ENCODE measurements at places on chromosomes 4 and X.

DNA sequence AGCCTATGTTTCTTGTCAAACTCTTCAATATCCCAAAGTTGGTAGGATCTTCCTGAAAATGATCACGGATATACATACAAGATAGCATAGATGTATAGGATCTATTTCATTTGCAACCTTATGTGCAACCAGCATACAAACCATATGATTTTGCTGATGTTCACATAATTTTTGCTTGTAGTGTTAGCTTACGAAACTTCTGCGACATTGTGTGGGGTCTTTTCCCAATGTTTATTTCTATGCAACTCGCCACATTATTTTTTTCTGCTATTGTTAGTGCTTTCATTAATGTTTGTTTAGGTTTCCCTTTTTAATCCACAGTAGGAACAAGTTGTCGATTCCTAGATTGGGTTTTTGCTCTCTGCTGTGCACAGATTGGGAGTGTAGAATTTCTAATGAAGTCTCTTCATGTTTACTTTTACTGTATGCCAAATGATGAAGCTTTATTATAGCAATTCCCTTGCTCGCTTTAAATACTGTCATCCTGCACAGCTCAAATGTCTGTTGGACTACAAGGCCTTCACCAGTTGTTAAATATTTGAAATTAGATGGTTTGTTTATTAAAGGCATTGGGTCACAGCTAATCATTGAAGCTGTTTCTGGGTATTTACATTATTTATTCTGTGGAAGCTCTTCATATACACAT lies 257.6 kb upstream of the PCDH7 start:
- no peak for DNase-seq

DNA sequence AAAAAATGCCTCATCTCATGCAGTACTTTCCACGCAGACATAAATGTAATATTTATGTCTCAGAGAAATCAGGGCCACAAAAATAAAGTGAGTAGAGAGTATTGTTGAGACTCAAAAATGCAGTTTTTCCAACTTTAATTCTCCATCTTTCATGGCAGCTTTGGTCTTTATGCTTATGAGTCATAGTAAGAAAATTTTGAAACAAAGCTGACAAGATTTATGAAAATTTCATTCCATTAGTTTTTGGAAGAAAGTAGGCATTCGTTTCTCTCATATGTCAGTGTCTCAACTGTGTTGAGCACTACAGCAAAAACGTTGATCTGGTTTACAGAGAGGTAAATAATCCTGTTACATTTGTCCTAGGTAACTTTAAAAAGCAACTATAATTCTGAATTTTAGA lies 656.8 kb downstream of the IQCM start:
- DNase-seq: peak; percentile 7

DNA sequence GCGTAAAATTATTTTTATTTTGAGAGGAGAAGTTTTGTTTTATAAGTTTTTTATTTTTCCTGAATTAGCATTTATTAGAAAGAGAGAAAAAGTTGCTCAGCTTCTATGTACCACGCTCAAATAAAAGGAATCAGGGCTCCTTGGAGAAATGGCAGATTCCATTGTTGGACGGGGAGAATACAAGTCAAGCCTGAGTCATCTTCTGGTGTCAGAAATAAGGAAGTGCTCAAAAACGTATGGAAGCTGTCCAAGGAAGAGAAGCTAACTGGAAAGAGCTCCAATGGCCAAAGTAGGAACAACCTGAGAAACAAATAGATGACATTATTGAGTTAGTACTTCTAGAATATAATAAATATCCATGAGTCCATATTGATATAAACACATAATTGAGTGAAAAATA lies 89.3 kb upstream of the NEIL3 start:
- peak; percentile 51 for DNase-seq

- DNase-seq: no peak
Observed at GRCh38 chr4:168677063-168677462, 180.2 kb downstream of the PALLD start.

GRCh38 chrX:33465137-33465536 lies 253.8 kb upstream of the DMD start:
- DNase-seq: no peak

DNA sequence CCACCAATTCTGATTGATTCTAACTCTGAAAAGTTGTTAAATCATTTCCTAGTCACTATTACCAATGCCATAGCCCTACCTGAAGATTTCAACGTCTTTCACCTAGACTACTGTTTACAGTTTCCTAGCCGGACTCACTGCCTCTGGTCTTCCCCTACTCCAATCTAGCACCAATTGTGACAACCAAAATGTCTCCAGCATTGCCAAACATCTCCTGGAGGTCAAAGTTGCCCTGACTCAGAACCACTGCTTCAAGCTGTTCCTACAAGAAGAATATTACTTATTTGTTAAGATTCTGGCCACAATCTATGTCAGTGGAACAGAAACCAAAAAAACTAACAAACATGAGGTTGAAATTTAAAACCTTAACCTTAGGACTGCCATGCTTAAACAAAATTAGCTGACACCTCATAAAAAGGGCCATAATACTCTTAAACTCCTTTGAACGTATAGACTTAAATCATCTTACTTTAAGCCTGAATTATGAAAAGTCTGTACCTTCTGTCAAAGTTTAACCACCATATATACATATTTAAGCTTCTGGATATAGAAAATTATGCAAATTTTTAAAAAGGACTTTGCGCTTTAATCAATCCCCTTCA lies 2.1 kb downstream of the PDS5A start:
- no peak for DNase-seq

DNA sequence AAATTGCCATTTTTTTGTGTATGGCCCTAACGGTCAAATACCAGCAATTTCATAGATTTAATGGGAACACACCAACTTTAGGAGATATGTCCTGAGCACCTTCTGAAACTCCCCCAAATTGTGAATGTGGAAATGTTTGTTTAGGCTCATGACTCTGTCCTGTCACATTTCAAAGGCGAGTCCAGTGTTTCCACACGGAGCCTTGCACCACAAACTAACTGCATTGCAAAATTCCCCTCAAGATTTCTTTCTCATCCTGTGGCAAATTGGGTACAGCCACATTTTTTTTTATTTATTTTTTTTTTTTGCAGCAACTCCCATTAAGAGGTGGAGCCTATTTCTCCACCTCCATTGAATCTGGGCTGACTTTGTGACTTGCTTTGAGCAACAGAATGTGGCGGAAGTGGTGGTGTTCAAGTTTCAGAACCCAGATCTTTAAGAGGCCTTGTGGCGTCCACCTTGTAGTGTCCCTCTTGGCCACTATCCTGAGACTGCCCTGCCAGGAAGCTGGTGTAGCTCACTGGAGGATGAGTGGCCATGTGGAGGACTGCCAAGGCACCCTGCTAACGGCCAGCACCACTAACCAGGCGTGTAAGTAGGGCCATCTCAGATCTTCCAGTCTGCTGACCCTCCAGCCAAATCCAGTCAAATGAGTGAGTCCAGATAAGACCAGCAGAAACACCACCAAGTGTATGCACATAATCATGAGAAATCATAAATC lies 172.4 kb upstream of the SCML1 start:
- no peak for DNase-seq

- DNase-seq: no peak
Observed at GRCh38 chrX:13088156-13088487, 43.7 kb upstream of the FAM9C start.

GRCh38 chr4:2925496-2925895 lies 37.7 kb downstream of the NOP14 start:
- DNase-seq: no peak

GRCh38 chrX:137166591-137166990 lies 132.8 kb upstream of the GPR101 start:
- DNase-seq: no peak

GRCh38 chr4:126838941-126839679 lies 793.6 kb upstream of the INTU start:
- DNase-seq: peak; percentile 62

DNA sequence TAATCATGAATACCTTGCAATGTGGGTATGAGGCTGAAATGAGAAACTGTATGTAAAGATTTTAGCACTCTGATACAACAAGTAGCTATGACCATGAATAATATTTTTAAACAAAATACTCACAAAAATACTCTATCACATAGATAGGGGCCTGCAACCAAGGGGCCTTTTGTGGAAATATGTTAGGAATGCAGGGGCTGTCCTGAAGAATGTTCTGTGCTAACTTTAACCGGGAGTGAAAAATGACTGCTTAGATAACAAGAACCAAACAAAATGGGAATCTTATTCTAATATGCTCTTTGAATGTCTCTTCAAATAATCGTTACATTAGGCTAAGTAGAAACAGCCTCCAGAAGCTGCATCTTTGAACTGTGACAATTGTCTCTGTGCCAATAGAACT lies 37.9 kb upstream of the GYPA start:
- no peak for DNase-seq

GRCh38 chrX:30941898-30942297 lies 52.8 kb upstream of the TAB3 start:
- DNase-seq: no peak

DNA sequence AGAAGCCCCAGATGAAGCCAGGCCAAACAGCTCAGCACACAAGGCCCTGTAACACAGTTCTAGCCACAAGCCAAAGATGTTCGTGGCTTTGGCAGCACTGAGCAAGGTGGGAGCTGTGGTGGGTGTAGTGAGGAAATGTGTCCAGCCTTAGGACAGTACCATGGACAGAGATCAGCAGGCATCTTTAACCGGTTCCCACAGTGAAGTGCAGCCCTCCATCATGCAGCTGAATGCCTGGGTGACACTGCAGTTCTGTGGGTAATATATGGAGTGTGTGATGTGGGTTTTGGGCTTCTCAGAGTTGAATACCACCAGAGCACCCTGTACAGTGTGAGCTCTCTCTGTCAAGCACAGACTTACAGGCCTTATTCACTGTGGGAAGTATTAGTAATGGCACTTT lies 6.0 kb upstream of the NEXMIF start:
- DNase-seq: no peak

GRCh38 chr4:8346838-8347605 lies 77.5 kb downstream of the HTRA3 start:
- DNase-seq: no peak

DNA sequence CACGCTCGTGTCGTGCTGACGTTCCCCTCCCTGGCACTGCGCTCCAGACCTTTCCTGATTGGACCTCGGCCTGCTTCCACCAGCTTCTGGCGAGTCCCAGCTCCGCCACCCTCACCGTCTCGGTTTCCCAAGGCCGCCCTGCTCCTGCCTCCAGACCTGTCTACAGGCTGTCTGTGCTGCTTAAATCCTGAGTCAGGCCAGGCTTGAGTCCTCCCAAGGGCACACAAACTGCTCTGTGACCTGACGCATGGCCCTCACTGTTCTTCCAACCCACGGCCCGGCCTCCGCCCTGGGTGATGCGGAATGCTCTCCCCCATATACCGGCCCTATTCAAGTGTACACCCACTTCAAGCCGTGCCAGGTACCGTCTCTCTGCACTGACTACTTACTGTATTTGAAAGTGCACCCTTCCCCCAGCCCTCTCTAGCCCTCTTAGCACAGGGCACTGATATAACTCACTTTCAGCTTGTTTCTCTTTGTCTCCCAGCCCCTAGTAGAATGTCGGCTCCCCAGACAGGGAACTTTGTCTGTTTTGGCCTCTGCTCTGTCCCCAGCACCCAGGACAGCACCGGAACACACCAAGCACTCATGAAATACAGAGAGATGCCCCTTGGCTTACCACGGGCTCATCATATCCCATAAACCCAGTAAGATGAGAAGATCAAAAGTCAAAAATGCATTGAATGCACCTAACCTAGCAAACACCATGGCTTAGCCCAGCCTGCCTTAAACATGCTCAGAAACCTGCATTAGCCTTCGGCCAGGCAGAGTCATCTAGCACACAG lies 63.1 kb upstream of the AFAP1 start:
- DNase-seq: no peak

DNA sequence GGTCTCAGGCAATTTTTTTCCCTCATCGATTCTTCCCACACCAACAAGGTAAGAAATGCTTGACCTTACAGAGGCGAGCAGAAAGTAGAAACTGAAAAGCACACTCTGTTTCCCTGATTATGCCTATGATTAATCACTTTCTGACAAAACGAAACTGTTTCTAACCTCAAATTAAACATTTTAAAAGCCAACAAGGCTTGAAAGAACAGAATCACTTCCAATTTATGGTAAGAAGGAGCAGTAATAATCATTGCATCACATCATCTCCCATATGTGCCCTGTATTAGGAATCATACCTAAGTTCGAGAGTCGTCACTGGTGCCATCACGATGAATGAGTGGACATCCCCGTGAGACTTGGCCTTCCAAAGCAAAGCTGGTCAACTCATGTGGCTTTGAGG lies 12.5 kb upstream of the CXCL13 start:
- DNase-seq: no peak

DNA sequence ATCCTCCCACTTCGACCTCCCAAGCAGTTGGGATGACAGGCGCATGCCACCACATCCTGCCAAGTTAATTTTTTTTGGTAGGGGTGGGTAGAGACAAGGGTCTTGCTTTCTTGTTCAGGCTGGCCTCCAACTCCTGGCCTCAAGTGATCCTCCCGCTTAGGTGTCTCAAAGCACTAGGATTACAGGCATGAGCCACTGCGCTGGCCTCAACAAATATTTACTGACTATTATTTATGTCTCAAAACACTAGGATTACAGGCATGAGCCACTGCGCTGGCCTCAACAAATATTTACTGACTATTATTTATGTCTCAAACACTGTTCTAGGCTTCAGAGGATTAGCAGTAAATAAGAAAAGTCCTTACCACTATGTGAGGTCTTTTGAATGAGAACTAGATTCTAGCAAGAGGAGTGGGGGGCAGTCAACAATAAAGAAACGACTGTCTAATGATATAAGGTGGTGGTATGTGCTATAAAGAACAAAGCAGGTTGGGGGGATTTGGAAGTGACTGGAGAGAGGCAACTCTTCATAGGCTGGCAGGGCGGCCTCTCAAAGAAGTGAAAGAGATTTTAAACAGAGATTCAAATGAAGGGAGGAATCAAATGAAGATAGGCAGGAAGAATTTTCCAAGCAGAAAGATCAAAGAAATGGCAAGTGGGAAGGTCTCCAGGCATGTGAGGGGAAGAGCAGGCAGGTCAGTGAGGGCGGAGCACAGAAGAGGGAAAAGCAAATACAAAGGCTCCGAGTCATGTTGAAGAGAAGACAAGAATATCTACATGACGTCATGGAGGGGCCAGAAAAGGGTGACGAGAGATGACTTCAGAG lies 12.7 kb upstream of the ACSL1 start:
- peak; percentile 3 for DNase-seq

GRCh38 chrX:131477498-131477897 lies 66.4 kb upstream of the OR13H1 start:
- no peak for DNase-seq

DNA sequence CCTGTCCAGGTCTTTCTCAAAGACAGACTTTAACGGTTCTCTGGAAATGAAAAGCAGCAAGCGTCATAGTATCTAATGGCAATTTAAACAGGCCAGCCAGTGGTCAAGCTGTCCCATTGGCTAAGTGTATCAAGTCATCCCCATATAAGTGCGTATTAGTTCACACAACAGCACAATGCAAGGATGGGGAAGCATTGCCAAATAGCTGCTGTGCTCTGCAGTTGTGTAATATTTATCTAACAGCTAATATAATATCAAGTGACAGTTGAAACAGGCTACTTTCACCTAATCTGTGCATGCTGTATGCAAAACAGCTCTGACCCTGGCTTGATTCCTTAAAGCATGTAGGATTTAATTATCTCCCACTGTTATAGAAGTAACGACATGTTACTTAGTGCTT lies 134.8 kb upstream of the PPARGC1A start:
- no peak for DNase-seq

GRCh38 chrX:19616959-19617358 lies 101.7 kb upstream of the MAP3K15 start:
- peak; percentile 22 for DNase-seq

GRCh38 chr4:149605601-149606378 lies 209.9 kb downstream of the IQCM start:
- no peak for DNase-seq
